ENCODE measurements at places on chromosomes 4 and X. TPM values are rescaled to one million over a fixed set of nuclear protein-coding genes. Genes with fewer than 3 reads are reported as not detected.

DNA sequence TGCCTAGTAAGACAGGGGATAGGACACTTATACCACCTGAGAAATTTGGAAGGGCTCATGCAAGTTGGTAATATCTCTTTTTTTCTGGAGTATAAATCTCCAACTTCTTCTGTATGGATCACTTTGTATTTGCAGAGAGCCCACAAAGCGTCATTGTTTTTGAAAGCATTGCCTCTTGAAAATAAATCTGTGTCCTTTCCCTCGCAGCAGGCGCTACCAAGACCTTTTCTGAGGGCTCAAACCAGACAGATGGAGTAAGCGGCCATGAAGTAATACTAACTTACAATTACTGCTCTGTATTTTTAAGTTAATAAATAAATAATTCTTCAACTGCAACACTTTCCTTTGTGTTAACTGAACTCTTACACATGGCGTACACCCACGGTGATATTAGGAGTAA, 56.0 kb upstream of the FBXW7 start:
- H3K4me3 ChIP-seq: no peak overlapping the region
- no peaks in the 10 kb centered on the region for H3K27me3 ChIP-seq
- no peak overlapping the region for H3K27ac ChIP-seq
- no peaks in the 10 kb centered on the region for H3K36me3 ChIP-seq

The DMRTC1 gene
- not detected for total RNA-seq

DNA sequence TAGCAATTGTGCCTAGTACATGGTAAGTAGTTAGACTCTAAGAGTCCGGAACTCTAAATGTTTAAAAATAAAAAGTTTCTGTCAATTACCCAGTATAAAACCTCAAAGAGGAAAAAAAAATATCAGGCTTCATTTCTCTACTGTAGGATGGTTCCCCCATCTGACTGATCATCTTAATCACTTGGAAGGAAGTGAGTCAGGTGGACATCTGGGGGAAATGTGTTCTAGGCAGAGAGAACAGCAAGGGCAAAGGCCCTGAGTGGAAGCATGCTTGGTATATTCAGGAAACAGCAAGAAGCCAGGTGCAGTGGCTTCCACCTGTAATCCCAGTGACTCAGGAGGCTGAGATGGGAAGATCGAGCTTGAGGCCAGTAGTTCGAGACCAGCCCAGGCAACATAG, 2.9 kb upstream of the EIF1AX start:
- H3K27me3 ChIP-seq: no peaks in the 10 kb centered on the region
- no peaks in the 10 kb centered on the region for H3K36me3 ChIP-seq
- no peak for DNase-seq
- H3K4me3 ChIP-seq: no peak overlapping the region

GRCh38 chrX:13890806-13891205, 73.9 kb upstream of the GPM6B start:
- DNase-seq: no peak
- no peak overlapping the region for H3K4me3 ChIP-seq
- no peaks in the 10 kb centered on the region for H3K4me1 ChIP-seq
- peaks cover 4% of the 10 kb centered on the region for H3K27me3 ChIP-seq

The HPSE gene
- total RNA-seq: not detected

The FAM47E gene
- 9.0 TPM for total RNA-seq

- no peaks in the 10 kb centered on the region for H3K36me3 ChIP-seq
- no peak for DNase-seq
- H3K27ac ChIP-seq: peak overlapping the region; percentile 25
These were observed 16.1 kb downstream of the NIPAL1 start for GRCh38 chr4:48032721-48033120.
